ENCODE measurements at places on chromosomes 5 and 9. TPM values are rescaled to one million over a fixed set of nuclear protein-coding genes. Genes with fewer than 3 reads are reported as not detected.

Gene IFT74
- total RNA-seq = 23.5 TPM

Gene ANAPC2
- total RNA-seq = 57.2 TPM

Gene CENPP
- 4.2 TPM for total RNA-seq

Gene EFNA5
- 54.4 TPM for total RNA-seq

GRCh38 chr5:113804943-113805342 lies 291.4 kb downstream of the YTHDC2 start:
- no peak for DNase-seq

- DNase-seq = no peak
These were observed 245.5 kb downstream of the HSPA4 start for GRCh38 chr5:133297293-133297692.

DNA sequence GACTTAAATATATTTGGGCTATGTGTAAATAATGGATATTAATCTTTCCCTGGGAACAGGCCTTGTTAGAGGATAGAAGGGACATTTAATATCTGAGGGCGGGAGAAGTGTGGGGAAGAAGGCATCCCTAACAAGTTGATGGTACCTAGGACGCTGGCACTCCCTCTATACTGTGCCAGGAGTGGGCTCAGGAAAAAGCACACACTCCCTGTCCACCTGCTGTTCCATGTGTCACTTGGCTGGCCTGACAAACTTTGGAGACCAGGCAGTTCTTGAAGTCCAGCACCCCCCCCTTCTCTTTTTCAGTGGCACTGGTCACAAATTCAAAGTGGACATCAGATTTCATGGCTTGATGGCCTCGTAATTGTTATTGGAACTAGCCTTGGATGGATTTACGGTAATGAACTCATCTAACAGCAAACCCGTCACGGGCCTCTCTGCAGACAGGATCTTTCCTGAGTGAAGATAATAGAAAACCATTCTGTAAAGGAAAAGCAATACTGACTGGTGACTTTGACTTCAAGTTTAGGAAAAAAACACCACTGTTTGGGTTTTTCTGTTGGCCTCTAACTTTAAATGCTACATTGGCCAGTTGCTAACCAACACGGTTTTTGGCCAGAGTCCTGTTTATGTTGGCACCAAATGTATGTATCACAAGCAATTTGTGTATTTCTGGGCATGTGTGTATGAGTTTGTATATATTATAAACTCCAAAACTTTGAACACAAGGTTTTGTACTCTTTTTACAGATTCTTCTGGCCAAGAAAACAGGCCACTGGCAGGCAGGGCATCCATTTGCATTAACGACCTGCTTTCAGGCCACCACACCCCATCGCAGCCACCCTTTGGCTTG lies 552.6 kb downstream of the CCDC171 start:
- no peak for DNase-seq

GRCh38 chr9:30732060-30732459 lies 1652.4 kb upstream of the ACO1 start:
- DNase-seq = no peak

GRCh38 chr9:114482593-114482992 lies 22.7 kb downstream of the WHRN start:
- DNase-seq = no peak

DNA sequence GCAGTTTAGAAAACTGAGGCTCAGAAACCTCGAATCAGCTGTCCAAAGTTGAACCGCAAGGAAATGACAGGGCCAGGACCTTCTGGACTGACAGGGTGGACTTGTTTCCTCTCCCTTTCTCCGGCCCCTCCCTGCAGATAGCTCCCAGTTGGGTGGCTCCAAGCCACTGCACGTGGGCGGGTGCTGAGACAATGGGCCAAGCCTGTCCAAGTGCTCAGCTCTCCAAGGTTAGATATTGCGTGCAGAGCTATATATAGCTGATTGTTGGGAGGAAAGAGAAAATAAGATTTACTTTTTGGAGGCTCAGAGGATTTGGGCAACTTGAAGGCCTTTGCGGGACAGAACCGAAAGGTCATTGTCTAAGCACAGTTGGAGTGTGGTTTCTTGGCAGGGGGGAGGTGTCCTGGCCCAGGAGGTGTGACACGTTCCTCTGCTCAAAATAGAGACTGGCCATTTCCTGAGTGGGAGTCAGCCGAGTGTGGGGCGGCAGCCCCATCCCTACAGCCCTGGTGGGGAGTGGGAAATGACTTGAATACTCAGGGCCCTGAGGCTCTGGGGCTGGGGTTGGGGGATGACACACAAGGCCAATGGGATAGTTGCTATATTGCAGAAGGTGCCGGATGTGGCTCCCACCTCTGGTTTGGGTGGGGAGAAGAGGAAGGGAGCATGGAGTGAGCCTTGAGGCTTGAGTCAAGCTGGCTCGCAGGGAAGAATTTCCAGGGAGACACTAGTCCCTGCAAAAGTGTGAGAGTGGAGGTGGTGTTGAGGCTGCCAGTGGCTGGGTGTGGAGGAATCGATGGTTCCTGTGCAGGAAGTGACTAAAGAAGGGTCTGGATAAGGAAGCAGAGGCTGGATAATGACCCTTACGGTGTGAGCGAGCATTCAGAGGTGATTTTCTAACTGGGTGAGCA lies 44.4 kb upstream of the SMAD5 start:
- no peak for DNase-seq

DNA sequence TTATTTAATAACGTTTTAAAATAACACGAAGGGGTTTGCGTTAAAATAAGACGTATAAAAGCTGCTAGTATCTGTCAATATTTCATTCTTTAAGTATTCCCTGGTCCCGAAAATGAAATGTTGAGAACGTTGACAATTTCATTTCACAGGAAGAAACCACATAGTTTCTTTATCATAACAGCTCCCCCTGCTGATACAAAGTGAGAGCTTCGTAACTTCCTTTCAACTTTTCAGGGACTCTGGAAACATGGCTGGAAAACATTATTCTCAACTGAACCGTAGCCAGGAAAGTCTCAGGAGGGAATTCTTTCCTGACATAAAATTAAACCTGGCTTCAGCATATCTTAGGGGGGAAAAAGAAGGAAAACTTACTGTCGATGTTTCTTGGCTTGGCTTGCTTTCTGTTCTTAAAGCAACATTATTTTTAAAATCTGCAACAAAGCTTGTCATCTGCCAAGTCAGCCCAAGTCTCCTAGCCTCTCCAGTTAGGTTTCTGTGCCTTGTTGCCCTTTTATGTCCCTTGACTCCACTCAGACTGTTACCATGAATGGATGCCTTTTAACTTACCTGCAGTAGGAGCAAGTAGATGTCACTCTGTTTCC lies 122.9 kb upstream of the DAB2 start:
- DNase-seq = peak; percentile 39

Measured in kidney (tissue), 22 donors.